LNCaP clone FGC (cell line): ENCODE measurements at places on chromosomes 1 and 21.

GRCh38 chr21:28811860-28812259 is 180.8 kb downstream of the LTN1 start:
- no peak for DNase-seq

DNA sequence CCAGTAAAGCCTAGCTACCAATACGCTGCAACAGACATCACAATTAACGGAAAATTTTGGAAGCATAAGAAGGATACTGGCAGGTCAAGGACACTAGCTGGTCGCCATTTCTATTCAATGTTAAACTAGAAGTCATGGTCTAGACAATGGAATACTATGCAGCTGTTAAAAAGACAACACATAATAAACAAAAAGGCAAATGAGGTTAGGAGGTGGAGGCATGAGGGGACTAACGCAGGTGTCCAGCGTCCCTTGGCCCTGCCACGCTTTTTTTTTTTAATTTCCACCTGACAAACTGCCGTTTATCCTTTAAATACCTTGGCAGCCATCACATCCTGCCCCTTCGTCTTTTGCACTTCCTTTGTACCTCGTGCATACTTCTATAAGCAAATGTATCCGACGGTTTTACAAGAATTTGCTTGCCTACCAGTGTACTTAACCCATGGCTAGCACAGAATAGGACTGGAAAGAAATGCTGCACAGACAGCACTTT is 698 bp upstream of the SLC22A15 start:
- no peak for DNase-seq

GRCh38 chr1:94321662-94322061 is 84.3 kb upstream of the ARHGAP29 start:
- DNase-seq = peak; percentile 92

DNA sequence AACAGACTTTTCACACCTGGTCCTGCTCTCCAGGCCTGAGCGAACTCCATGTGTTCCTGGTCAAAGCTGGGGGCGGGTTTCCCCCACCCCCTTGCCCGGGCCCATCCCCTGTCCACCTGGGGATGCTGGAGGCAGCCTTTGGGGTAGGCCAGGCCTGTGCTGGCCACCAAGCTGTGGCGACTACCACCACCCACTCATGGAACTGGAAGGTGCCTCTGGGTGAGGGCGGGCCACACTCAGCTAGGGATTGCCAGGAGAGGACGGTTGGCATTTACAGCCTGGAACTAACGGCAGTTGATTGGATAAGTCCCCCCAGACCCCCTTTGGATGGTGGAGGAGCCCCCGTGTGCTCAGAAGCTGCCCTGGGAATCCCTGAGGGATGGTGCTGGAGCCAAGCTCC is 7.9 kb downstream of the S100B start:
- no peak for DNase-seq

GRCh38 chr1:27974417-27974781 is 14.6 kb downstream of the XKR8 start:
- DNase-seq = no peak

GRCh38 chr1:76763738-76764137 is 103.5 kb upstream of the ST6GALNAC5 start:
- DNase-seq = no peak

GRCh38 chr1:1984560-1985070 is 19.0 kb downstream of the CFAP74 start:
- no peak for DNase-seq

DNA sequence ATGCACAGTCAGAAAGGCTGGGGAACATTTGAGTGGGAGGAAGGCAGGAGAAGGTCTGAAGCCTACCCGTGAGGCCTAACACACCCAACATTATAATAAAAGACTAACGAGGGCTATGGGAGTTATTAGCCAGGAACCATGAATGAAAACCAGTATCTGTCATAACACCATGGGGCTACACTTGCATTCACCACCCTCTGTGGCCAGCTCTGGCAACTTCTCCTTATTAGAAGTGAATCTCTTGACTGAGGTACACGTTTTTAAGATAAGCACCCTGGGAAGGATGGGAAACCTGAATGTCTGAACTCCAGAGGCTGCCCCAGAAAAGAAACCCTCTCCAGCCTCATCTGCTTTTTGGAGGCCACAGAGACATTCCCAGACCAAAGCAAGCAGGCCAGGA is 204.3 kb upstream of the RAB4A start:
- DNase-seq = no peak

DNA sequence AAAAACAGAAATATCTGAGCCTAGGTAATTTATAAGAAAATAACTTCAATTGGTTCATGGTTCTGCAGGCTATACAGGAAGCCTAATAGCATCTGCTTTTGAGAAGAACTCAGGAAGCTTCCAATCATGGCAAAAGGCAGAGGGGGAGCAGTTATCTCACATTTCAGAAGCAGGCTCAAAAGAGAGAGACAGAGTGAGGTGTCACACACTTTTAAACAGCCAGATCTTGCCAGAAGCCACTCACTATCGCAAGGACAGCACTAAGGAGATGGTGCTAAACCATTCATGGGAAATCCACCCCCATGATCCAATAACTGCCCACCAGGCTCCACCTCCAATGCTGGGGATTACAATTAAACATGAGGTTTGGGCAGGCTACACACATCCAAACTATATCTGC is 25.5 kb downstream of the RGS18 start:
- no peak for DNase-seq

DNA sequence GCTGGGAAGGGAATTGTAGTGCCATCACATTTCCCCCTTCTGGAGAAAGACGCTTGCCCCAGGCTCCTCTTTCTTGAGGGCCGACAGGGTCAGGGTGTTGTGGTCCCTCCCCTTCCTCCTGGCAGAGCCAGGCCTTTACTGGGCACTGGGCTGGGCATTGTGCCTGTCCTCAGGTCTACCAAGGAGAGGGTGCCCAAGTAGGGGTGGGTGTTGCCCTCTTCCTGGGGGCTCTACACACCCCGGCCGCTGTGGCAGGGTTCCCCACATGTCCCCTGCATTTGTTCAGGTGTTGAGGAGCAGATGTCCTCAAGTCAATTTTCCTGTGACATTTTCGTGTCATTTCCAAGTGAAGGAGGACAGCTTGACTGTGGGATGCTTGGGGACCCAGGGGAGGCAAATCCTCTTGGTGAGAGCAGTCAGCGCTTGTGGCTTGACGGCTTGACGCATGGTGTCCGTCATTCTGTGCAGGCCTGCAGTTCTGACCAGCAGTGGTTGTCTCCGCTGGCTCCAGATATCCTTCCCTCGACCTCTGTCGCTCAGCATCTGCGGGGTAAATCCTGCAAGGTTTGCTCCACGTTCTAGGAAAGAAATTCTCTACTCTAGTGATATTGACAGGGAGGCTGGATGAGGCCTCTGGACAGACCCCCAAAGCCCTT is 181.9 kb upstream of the VAMP3 start:
- DNase-seq = no peak

GRCh38 chr1:85599681-85600080 is 19.1 kb downstream of the CCN1 start:
- DNase-seq = no peak

GRCh38 chr1:225886159-225887029 is 2.6 kb downstream of the LEFTY1 start:
- no peak for DNase-seq

- DNase-seq = no peak
Observed at GRCh38 chr1:230842801-230843200, 25.5 kb downstream of the C1orf198 start.

DNA sequence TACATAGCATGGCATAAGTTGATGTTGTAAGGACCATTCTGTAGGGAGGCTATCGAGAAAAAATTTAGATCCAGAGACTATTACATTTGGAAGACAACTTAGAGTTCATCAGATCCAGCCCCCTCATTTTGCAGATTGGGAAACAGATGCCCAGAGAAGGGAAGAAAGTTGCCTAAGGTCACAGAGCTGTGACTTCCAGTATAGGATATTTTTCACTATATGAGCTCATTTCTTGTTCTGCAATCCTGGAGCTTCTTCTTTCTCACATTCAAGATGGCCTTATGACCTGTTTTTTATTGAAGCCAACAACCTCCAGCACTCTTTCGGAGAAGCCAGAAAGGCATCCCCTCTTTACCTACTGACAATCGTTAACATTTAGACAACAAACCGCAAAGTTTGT is 421.8 kb upstream of the PLXNA2 start:
- no peak for DNase-seq

DNA sequence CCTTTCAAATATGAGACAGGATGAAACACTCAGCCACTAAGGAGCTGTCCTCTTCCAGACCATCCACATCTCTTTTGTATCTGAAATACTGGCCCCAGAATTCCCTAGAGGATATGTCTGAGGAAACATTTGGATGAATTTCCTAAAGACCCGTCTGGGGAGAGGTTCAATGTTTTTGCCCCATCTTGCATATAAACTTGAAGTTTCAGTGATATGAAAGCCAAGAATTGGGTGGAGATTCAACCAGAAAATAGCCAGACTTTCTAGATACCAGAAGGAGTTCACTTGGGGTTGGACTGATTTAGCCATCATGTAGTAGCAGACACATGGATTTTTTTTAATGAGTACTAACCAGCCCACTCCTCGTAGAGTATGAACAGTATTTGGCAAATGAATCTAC is 182.0 kb downstream of the PLPP3 start:
- DNase-seq = no peak

DNA sequence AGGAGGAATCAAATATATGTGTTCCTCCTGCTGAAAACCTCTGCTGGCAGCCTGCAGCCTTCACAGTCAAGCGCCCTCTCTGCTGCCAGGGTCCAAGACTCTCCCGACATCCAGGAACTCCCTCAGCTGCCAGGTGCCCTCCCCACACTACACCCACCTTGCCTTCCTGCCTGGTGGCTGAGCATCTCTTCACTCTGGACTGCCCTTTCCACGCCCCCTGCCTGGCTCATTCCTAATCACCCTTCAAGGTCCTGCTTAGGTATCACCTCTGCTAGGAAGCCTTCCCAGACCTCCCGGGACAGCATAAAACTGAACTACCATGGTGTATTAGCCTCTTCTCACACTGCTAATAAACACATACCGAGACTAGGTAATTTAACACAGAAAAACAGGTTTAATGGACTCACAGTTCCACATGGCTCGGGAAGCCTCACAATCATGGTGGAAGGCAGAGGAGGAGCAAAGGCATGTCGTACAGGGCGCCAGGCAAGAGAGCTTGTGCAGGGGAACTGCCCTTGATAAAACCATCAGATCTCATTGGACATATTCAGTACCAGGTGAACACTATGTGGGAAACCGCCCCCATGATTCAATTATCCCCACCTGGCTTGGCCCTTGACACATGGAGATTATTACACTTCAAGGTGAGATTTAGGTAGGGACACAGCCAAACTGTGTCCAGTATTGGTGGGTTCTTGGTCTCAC is 15.3 kb downstream of the LDLRAD1 start:
- no peak for DNase-seq

- DNase-seq = no peak
Observed at GRCh38 chr1:28631713-28632112, 11.2 kb downstream of the TAF12 start.

GRCh38 chr1:98387701-98388100 is 273.8 kb upstream of the SNX7 start:
- DNase-seq = no peak

DNA sequence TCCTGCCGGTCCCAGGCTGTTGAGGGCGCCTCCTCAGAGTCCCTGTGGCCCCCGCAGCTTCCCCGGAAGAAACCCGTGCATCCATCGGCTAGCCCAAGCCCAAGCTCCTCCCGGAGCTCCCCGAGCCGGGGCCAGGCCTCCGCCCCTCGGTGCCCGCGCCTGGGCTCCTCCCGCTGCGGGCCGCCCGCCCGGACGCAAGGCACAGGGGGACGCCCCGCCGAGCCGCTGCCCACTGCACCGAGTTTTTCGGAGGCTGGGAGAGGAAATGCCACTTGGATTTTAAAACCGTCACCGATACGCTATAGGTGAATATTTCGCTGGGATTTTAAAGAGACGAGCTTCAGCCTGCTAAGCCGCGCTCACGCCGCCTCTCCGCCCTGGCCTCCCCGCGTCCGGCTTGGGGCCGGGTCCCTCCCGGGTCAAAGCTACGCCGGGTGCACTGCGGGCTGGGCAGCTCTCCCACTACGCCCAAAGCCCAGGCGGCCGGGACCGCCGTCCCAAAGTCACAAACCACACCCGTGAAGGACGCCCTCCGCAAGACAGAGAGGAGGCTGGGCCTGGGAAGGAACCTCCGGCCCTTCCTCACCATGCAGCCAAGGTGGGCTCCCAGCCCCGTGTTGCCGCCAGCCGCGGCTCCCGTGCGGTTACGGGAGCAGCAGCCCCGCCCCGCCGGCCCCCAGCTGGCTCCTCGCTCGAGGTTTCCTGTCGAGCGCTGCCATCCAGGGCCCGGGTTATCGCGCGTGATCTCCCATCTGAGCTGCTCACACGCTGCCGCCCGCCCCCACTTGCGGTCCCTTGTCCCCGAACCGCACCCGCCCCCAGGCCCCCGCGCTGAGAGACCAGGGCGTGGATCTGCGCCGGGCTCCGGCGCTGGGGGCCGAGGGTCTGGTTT is 63.2 kb downstream of the CD247 start:
- no peak for DNase-seq

- no peak for DNase-seq
Observed at GRCh38 chr1:240100371-240100934, 8.8 kb downstream of the FMN2 start.

DNA sequence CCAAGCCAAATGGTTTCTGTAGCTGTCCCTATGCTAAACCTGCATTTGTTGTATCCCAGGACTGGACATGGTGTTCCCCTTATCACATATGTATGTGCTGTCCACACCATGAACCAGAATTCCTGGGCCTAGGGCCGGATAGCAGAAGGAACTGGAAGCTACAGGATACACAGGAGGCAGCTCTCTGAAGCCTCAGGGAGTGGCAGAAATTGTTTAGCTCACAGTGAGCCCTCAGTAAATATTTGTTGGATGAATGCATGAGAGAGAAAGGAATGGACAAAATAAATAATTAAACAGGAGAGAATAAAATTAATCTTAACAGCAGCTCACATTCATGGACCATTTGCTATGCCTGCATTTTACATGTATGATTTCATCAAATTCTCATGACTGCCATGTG is 2.1 kb downstream of the NIPAL3 start:
- no peak for DNase-seq

- DNase-seq = no peak
Observed at GRCh38 chr21:16353764-16354163, 624.0 kb downstream of the USP25 start.

DNA sequence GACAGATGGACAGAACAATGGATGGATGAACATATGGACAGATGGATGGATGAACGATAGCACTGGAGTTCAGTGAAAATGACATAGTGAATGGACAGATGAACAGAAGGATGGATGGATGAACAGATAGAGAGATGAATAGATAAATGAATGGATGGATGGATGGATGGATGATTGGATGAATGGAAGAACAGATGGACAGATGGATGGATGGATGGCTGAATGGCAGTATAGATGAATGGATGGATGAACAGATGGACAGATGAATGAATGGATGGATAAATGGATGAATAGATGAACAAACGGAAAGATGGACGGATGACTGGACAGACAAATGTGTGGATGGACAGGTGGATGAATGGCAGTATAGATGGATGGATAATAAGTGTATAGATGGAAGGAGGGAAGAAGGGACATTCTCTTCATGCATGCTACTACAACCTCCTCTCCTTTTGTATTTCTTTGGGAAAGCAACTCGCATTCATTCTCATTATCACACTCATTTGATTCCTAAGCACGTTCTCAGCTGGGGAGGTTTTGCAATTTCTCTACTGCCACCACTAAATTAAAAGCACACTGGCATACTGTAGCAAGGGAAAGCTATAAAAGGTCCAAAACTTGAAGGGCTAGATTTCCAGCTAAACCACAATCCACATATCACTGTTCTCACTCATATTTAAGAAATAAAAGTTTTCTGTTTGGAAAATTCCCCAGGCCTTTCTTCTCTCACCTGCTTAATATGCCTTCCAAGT is 34.1 kb downstream of the SUSD4 start:
- DNase-seq = no peak

- DNase-seq = peak; percentile 88
Observed at GRCh38 chr1:94253456-94254017, 16.2 kb upstream of the ARHGAP29 start.
